Ovary (tissue), 10 donors: ENCODE measurements at places on chromosomes 3 and 15.
A peak's percentile ranks its signal among the peaks of the same experiment; 100 is the strongest.

- no peaks in the 10 kb centered on the region for H3K4me1 ChIP-seq
- H3K36me3 ChIP-seq = no peaks in the 10 kb centered on the region
- no peaks in the 10 kb centered on the region for H3K27me3 ChIP-seq
- no peak for DNase-seq
- no peak overlapping the region for H3K4me3 ChIP-seq
Measured at GRCh38 chr15:45473068-45473467, 49.5 kb downstream of the SLC30A4 start.

DNA sequence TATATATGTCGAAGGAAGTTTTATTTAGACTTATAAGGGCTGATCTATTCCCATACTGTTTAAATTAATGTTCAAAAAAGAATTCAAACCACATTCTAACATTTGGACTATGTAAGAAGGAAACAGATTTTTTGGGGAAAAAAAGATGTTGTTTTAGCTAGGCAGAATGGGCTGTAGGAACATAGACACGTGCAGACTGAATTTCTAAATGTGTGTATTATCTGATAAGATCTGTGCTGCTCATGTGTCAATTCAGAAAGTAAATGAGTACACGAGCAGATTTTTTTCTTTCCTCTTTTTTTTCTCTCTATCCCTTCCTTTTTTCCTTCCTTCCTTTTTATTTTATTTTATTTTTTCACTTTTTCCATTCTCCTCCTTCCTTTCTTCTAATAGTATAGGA lies 259.5 kb upstream of the KCNH8 start:
- no peak for DNase-seq
- no peaks in the 10 kb centered on the region for H3K27me3 ChIP-seq
- H3K4me1 ChIP-seq = no peaks in the 10 kb centered on the region
- no peak overlapping the region for H3K27ac ChIP-seq

DNA sequence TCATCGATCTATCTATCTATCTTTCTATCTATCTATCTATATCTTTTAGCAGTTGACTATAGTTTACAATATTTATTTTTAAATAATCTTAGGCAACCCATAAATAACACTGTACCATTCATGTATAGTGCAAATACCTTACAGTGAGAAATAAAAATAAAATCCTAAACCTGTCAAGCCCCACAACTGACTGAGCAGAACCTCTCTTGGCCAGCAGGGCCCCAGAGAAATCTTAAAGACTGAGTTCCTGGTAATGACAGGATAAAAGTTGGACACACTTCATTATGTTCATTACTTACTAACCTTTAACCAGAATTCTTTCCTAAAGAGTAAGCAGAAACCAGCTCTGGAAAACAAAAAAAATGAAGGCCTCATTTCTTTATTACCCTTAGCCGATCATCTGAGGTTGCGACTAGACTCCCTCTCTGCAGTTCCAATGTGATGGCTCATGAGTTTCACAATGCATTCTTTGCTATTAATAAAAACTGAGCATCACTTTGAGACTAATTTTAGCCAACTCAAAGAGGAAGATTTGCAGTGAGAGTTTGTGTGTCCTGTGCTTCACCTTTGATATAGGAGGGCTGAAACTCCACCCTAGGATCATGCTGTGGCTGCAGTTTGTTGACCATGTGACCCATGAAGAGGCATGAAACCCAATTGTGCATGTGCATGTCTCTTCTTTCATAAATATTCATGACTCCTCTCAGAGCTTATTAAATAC lies 1072.0 kb downstream of the NSUN3 start:
- H3K4me3 ChIP-seq = no peak overlapping the region
- no peak overlapping the region for H3K27ac ChIP-seq
- no peak for DNase-seq

DNA sequence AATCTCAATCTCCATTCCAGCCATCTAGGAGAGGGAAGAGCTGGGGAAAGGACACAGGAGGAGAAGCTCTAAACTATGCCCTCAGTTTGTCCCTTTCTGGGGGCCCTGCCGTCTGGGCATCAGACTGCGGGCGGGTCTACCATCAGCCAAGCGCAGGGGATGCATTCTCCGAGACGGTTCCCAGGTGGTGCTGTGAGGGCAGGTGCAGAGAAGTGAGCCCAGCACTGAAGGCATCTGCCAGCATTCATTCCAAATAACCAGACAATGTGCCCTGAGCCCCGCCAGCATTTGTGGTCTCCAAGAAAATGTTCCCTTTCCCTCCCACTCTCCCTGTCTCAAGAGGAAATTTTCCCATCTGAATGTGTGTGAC lies 265.7 kb downstream of the XXYLT1 start:
- H3K4me1 ChIP-seq = no peaks in the 10 kb centered on the region
- H3K27ac ChIP-seq = no peak overlapping the region
- no peak for DNase-seq
- no peaks in the 10 kb centered on the region for H3K36me3 ChIP-seq
- no peak overlapping the region for H3K4me3 ChIP-seq
- H3K27me3 ChIP-seq = no peaks in the 10 kb centered on the region

DNA sequence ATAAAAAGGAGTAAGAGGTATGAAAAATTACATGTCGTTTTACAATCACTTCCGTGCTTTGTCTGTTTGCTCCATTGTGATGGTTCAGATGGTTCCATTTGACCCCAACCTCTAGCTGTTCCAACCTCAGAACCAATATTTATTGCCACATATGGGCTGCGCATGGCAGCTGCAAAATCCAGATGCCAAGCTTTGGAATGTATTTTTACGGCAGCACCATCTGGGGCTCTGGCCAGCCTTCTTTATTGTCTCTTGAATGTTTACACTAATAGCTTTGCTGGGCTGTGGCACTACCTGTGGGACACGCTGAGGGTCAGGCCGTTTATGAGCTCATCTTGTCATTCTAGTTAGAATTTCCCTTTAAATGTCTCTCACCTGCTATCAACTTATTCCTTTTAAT lies 219.8 kb downstream of the ROBO2 start:
- DNase-seq = no peak
- H3K4me1 ChIP-seq = no peaks in the 10 kb centered on the region
- no peak overlapping the region for H3K4me3 ChIP-seq

GRCh38 chr3:193231201-193231600 lies 9.8 kb upstream of the PLAAT1 start:
- H3K27me3 ChIP-seq = no peaks in the 10 kb centered on the region
- H3K27ac ChIP-seq = no peak overlapping the region
- no peaks in the 10 kb centered on the region for H3K4me1 ChIP-seq
- no peak overlapping the region for H3K4me3 ChIP-seq
- no peak for DNase-seq
- H3K36me3 ChIP-seq = no peaks in the 10 kb centered on the region

DNA sequence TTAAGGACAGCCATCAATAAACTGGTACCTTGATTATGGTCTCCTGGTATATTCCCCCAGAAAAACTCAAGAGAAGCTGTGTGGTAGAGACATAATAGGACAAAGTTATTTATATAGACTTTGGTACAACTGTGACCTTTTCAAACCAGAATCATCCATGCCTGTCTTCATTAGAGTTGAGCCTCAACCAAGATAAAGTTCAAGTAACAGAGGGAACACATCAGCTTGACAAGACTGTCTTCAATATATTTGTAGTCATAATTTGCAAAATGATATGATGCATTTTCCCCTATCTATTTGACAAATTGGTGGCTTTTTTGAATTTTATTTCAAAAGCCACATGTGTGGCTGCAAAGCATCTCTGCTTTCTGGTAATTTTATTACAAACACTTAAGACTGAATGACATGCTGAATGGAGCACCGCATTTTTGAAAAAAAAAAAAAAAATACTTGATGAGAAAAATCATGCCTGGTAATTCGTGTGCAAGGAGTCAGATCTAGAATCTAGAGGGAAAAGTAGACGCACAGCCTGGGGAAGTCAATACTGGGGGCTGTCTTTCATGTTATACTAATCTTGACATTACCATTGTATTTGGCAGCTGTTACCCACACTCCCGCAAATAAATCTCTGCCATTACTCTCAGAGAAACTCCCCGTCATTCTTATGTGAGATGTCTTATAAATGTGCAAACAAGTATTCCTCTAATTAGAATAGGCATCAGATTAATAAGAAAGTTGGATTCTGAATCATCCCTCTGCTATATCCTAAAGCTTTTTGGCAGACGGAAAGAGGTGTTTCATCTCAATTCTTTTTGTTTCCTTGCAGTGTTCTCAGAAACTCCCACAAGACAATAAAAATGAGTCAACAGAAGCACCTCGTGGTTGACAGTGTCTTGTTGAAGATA lies 554.8 kb upstream of the CBLB start:
- H3K4me1 ChIP-seq = peaks cover 3% of the 10 kb centered on the region
- H3K4me3 ChIP-seq = no peak overlapping the region
- no peak for DNase-seq
- H3K36me3 ChIP-seq = no peaks in the 10 kb centered on the region
- H3K27ac ChIP-seq = no peak overlapping the region
- no peaks in the 10 kb centered on the region for H3K27me3 ChIP-seq

DNA sequence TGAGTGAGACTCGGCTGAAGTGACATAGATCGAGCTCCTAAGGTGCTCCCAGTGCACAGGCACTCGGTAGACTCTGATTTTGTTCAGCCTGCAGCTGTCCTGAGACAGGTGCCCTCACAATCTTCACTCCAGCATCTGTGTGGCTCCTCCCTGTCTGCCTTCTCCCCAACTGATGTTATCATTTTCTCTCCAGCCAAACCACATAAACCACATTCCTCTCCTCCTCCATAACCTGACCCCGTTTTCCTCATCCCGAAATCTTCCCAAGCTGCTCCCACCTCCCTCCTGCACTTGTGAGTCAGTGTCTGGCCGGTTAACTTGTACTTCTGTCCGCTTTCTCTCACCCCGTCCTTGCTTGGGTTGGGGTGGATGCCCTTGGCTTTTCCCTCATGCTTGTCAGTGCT lies 93.3 kb upstream of the HACD2 start:
- DNase-seq = peak; percentile 52
- H3K27ac ChIP-seq = peak overlapping the region; percentile 7
- H3K27me3 ChIP-seq = no peaks in the 10 kb centered on the region
- H3K36me3 ChIP-seq = no peaks in the 10 kb centered on the region
